ENCODE measurements at places on chromosomes 7 and 10.

DNA sequence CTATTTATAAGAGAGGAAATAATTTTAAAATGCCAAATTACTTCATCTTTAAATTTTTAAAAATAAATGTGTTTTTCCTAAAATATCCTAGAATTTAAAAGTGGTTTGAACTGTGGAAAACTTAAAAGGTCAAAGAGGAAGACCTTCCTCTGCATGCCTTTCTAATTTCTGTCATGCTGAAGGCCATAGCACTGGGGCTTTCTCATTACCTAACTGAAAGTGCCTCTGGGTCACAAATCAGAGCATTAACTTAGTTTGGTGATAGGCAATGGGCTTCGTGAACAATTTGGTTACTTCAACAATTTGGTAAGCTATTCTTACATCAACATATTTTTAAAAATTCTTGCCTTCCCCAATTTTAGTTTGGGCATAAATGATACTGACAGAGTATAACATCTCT, 100.2 kb upstream of the SAMD8 start:
- DNase-seq = no peak

DNA sequence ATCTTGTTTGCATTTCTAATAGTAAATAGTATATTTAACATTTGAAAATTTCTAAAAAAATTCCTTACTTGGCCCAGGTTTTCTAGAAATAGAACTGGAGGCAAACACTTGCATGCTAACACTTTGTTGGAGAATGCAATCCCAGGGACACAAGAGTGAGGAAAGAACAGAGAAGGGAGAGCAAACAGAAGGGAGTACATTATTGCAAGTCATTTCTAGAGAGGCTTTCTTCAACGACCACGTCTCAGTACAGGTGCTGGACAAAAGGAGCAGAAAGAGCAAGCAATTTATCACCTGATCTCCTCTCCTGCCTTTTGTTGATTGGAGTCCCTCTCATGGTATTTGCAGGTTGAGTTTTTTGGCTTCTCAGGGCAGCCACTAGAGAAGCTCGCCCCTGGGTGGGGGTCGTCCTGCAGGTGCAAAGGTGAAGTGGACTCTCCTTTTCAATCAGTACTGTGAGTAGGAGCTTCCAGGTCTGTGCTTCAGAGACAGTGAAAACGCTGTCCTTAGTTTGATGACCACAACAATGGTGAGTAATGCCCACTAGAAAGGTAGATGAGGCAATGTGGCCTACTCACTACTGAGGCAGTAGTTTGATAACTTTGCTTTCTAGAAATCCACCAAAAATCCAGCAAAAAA, 5.2 kb downstream of the CPED1 start:
- peak; percentile 42 for DNase-seq

- DNase-seq = no peak
These were observed 2.2 kb upstream of the ASCC1 start for GRCh38 chr10:72218325-72218724.

DNA sequence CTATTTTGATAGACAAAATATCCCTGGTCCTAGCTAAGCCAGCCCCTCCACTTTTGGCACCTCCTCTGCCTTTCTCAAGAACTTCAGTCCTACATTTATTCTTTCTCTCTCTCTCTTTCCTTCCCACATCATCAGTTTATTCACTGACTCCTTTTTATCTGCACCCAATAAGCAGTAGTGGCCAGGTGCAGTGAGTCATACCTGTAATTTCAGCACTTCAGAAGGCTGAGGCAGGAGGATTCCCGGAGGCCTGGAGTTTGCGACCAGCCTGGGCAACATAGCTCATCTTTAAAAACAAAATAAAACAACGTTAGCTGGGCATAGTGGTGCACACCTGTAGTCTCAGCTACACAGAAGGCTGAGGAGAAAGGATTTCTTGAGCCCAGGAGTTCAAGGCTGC, 19.4 kb upstream of the NRP1 start:
- DNase-seq = no peak

- no peak for DNase-seq
These were observed 26.8 kb downstream of the MICU1 start for GRCh38 chr10:72598769-72599701.

DNA sequence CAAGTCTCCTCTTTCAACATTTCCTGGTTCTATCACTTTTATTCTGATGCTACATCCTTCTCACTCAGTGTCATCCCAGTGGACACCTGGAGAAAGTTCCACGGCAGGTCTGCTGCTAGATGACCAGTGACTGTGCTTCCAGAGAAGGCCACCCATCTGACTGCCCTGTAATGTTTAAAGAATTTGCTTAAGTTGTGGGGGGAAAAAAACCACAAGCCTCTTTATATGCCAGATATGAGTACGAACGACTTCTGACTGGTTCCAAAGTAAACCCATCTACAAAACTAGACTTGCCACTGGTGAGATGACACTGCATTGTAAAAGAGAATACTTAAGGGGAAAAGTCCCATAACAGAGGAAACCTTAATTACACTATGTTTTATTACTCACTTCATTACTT, 69.6 kb upstream of the VWC2 start:
- no peak for DNase-seq

- DNase-seq = no peak
These were observed 192.4 kb upstream of the PFKP start for GRCh38 chr10:2874963-2875362.

GRCh38 chr7:41818765-41819398, 116.0 kb upstream of the INHBA start:
- no peak for DNase-seq

DNA sequence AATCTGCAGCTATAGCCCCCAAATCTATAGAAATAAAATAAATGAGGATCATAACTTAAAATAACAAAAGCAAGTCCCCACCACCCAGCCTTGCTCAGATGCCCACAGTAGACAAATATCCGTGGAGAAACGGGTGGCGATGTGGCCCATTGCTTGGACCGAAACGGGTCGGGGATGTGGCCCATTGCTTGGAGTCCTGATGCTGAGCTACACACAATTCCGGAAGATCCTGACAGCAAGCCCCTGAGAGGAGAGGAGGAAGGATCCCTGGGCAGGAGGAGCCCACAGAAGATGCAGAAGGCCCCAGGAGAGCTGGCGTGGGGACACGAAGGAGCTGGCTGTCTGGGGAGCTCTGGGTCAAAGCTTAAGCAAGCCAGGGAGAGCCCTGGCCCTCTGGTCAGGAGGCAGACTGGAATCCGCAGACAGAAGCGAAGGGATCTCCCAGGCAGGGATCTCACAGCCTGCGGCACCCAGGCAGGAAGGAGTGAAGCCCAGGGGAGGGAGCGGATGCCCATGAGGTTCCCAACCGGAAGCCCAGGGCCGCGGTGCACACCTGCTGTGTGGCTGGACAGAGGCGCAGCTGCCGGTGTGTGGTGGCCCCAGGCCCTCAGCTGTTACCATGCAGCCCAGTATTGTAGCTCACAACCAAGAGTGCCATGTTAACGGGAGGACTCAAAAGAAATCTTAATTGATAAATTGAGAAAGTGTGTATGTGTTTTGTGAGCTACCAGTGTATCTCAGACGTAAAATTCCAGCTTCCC, 138.8 kb downstream of the ADARB2 start:
- no peak for DNase-seq
